ENCODE measurements at places on chromosomes 6 and 20.

DNA sequence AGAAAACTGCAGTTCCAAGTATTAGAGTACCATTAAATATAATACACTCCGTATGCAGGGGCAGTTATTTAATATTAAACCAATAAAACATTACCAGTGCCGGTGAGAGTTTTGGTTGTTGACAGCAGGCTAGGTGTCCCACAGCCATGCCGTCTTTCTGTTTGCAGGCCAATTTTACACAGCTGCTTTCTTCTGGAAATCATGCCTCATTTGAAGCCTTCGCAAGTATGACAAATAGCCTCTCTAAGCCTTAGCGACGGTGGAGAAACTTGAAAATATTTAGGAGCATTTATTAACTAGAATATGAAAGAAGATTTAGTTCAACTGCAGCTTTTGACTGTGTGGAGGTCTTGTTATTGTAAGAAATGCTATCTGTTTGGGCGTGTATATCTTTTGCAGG lies 226.0 kb downstream of the BMP2 start:
- no peak for DNase-seq

DNA sequence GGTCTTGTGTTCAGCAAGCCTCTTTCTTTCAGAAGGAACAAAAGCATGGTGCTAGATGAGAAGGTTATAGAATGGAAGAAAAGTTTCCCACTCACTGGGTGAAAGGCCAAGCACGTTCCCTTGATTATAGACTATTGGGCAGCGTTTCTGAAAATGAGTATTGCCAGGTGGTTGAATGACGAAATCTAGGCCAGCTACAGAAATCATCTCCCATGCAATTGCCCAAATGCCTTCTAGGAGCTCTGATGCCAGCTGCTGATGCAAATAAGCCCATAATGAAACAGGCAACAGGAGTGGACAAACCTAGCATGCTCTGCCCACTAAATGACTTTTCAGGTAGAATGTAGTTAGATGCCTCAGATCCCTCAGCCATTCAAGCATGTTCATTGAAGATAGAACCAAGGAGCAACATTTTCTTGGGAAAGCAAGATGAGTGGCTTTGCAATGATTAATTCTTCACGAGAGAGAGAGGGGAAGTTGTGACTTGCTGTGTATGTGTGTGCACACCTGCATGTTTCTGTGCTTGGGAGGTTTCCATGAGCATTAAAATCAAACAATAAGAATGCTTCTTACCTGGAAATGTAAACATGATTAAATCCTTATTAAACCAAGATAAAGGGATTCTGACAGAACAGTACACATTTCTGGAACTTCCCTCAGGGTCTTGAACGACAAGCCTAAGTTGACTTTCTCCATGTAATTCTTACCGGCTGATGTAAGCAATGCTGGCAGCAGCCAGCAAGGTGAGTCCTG lies 43.6 kb downstream of the ADTRP start:
- DNase-seq, result peak; percentile 25

DNA sequence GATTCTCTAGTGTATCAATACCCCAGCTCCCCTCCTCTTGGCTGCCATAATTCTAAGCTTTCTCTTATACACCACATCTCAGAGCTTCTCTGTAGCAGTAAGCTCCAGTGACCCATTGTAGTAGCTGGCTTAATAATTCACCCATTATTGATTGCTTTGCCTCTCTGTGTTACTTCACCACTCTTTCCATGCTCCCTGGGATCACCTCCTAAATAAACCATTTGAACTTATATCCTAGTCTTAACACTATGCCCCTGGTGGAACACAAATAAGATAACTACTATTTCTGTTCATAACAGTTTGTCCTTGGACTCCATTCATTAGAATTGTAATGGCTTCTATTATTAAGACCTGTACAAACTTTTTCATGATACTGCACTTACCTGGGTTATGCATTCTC lies 758.9 kb downstream of the KIF16B start:
- DNase-seq, result no peak

GRCh38 chr6:168441434-168442391 lies 729 bp downstream of the SMOC2 start:
- DNase-seq, result no peak

- DNase-seq, result no peak
Observed at GRCh38 chr20:38883081-38883980, 42.9 kb upstream of the FAM83D start.

GRCh38 chr6:142551274-142551811 lies 249.5 kb downstream of the ADGRG6 start:
- peak; percentile 4 for DNase-seq

- peak; percentile 77 for DNase-seq
Observed at GRCh38 chr20:1301031-1301529, 27.9 kb downstream of the SDCBP2 start.

GRCh38 chr6:169160091-169160854 lies 93.4 kb downstream of the THBS2 start:
- DNase-seq, result no peak

DNA sequence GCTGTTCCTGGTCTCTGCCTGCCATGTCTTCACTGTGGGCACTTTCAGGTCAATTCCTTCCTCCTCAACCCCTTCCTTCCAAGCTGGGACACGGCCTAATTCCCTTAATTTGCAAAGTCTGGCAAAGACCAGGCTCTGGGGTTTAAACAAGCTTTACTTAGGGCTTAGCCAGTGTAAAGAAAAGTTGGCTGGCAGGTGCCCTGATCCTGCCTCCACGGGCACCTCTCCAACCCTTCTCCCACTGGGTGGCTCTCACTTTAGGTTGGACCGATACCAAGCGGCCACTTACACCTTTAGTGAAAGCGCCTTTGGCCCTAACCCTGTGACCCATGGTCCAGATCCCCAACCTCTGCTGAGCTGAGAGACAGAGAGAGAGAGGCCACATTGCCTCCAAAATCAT lies 13.7 kb upstream of the MLN start:
- no peak for DNase-seq

GRCh38 chr6:127956260-127956888 lies 55.5 kb upstream of the THEMIS start:
- DNase-seq, result no peak

DNA sequence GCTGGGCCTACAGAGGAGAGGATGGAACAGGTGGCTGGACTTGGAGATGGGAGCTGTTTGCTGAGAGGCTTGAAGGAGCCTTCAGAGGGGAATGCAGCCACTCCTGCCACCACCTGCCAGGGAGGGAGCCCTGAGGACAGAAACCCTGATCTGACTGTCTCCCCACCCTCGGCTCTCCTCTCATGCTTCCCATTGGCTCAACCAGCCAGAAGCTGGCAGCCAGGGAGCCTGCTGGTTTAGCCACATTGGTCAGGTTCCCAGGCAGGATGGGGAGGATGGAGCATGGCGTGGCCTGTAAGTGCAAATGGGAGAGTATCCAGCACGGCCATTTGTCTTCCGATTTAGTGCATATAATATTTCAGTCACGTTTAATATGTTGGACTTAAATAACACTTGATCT lies 12.8 kb downstream of the TREM1 start:
- DNase-seq, result no peak

GRCh38 chr20:23520185-23520584 lies 29.3 kb downstream of the CST8 start:
- DNase-seq, result peak; percentile 38

DNA sequence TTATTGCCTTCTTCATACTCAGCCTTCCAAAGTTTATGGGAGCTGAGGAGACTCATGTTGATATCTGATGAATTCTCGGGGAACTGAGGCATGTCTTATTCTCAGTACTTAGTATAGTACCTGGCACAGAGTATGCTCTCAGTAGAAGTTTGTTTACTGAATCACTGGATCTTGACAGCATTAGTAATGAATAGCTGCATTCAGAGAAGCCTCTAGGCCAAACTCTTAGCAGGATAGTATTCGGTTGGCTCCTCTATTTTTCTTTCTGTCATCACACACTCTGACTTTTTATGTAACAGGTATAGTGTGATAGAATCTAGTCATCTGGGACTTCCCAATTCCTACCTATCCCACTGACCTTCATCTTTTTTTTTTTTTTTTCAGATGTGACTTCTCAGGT lies 566.4 kb upstream of the MAN1A1 start:
- no peak for DNase-seq

GRCh38 chr20:12575352-12576095 lies 433.2 kb upstream of the SPTLC3 start:
- no peak for DNase-seq

- no peak for DNase-seq
Observed at GRCh38 chr20:37638527-37638926, 55.3 kb upstream of the CTNNBL1 start.

GRCh38 chr6:44054721-44055559 lies 72.3 kb downstream of the MRPL14 start:
- DNase-seq, result no peak

DNA sequence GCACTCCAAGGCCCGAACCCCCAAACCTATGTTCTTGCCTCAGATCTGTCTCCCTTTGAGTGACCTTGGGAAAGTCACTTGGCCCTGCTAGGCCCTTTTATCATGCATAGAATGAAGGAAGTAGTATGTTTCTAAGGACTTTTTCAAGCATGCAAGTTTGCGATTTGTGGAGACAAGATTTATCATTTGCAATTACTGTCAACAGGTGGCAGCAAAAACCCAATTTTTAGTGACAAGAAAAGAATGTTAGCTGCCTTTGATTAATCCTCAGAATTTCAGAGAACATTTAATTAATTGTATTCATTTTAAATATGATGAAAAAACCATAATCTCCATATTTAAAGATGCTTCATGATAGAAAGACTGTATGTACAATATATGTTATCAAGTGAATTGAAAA lies 28.3 kb upstream of the PREP start:
- DNase-seq, result peak; percentile 65

DNA sequence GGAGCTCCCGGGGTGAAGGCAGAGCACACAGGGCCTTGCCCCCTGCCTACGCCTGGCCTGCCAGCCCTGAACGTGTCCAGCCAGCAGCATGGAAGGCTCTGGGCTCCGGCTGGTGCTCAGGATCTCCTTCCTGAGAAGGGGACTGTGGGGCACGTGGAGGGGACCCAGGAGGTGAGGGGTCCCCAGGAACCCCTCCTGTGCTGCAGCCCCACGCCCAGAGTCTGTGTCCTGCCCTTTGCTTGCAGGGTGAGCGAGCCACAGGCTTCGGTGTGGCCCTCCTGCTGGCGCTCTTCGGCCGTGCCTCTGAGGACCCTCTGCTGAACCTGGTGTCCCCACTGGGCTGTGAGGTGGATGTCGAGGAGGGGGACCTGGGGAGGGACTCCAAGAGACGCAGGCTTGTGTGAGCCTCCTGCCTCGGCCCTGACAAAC lies 22.3 kb downstream of the NPEPL1 start:
- DNase-seq, result peak; percentile 0
